ENCODE measurements at places on chromosomes 2 and 18.

- DNase-seq: no peak
Observed at GRCh38 chr2:46257476-46257875, 39.7 kb upstream of the EPAS1 start.

GRCh38 chr2:85890522-85891176 lies 1.9 kb upstream of the ST3GAL5 start:
- no peak for DNase-seq

GRCh38 chr2:160242893-160243564 lies 43.0 kb upstream of the ITGB6 start:
- DNase-seq: no peak

DNA sequence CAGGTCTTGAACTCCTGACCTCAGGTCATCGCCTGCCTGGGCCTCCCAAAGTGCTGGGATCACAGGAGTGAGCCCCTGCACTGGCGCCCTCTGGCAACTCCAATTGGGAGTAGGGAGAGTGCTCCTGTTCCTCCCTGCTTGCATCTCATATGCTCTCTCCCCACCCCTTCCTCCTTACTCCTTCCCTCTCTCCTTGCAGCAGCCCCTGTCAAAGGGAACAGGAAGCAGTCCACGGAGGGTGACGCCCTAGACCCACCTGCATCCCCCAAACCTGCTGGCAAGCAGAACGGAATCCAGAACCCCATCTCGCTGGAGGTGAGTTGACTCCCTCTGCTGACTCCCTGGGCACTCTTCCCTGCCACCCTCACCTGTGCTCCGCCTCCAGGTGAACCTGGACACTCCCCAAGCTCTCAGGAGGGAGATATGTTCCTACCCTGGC lies 10.7 kb downstream of the ARID5A start:
- no peak for DNase-seq

DNA sequence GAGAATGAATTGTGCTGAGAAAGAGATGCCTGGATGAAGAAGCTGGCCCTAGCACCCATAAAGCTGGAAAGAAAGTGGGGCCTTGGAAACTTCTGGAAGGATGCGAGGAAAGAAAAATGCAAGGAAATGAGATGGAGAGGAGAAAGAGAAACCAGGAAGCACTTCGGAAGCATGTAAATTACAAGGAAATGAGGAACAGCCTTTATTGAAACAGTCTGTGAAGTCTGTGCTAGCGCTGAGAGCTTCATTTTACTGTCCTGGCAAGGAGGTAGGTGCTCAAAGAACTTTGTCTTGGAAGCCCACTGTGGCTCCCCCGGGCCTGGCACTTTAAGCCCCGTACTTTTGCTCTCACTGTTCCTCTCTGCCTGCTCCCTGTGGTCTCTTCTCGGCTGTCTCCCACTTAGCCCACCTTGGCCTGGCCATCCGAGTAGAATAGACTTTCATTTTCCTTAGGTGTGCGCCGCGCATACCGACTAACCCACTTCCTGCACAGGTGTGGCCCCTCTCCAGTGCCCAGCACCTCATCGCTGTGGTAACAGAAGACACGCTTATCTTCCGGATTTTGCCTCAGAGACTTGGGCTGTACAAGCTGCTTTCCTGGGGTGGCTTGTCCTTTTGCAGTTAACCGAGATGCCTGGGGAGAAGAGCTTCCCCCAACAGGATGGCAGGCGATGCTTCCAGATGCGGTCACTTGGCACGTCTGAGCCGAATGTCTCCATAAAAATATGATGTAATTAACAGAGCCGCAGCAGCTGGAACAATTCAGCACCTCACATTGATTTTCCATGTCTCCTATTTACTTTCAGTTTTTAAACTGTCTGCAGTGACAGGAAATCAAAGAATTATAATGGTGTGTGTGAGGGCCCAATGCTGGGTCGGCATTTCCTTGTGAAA lies 199.6 kb downstream of the HRH4 start:
- DNase-seq: no peak

GRCh38 chr2:27929916-27930486 lies 39.5 kb downstream of the BABAM2 start:
- no peak for DNase-seq

Measured in SIG-M5 (cell line).